Omental fat pad (tissue), 4 donors: ENCODE measurements at places on chromosomes 5 and 9. TPM values are rescaled to one million over a fixed set of nuclear protein-coding genes. Genes with fewer than 3 reads are reported as not detected.

GRCh38 chr5:180197016-180197702 is 11.9 kb downstream of the RASGEF1C start:
- DNase-seq, result no peak

DNA sequence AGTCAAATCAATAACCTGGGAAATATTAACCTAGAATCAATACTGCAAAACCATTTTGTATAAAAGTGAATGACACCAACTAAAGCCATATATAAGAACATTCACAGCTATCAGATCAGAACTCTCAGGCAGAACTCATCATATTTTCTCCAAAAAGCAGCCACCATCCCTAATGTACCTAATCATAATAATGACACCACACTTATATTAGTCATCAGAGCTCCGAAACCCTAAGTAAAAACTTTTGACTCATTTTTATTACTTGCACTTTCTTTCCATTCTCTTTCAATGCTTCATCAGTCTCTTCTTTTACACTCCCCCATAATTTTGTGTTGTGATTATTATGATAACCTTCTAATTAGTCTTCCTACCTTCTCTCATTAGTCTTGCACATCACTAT is 45.3 kb downstream of the INSL6 start:
- DNase-seq, result no peak

DNA sequence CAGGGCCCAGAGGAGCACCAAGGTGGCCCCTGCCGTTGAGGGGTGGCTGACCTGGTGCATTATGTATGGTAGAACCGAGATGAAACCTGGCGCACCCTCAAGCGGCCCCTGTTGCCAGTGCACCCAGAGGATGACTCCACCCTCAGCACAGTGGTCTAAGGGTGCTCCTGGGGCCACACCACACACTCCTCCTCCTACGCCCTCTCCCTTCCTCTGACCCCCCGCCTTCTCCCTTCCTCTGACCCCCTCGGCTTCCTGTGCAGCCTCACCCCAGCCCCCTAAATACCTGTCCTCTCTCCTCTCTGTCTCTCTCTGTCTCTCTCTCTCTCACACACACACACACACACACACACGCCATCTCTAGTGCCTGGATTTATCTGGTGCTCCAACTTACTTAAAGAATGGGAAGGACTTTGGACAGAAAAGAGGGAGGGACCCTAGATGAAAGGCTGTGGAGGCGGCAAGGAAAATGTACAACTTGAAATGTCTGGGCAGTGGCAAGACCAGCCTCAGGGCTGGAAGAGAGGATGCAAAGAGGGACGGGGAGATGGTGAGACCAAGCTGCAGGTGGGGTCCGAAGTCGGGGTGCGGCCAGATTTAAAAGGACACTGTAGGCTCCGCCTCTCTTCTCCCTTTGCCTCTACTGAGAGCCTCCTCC is 18.2 kb upstream of the SLC30A5 start:
- no peak for DNase-seq

- DNase-seq, result no peak
Observed at GRCh38 chr5:155546075-155546474, 532.5 kb downstream of the KIF4B start.

DNA sequence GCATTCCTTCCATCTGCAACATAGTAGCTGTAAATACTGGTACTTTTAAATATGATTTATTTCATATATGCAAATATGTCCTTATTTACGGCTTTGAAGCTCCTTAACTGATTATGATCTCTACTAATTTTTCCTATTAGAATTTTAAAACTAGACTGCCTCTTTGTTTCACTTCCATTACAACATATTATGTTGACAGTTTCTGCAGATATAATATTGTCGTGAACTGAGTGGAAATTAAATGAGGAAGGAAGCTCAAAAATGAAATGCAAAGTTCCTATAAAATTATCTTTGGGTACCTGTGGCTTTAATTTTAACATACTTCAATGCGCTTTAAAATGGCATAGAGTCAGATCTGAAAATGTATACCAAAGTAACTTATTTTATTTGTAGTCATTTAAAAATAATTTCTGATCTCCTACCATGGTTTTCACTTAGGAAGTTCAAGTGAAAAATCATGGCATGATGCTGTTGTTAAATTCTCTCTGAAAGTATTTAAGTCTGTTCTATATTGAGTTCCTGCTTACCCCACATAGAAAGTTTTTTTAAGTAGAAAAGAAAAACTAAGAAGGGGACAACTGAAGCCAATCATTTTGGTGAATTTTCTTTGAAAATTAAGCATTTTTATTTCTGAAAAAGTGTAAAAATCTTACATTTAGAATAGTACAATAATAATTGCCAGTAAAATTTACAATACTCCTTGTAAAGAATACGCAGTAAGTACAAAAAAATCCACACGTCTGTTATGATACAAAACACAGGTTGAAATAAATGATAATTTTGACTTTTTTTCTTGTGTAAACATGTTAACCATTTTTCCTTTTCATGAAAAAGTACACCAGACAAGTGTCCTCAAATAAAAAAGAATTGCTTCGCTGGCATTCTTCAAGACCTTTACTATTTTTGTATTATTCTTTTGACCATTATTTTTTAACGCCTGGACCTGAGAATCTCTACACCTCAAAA is 2.6 kb downstream of the FOXD1 start:
- DNase-seq, result no peak

- no peak for DNase-seq
Observed at GRCh38 chr9:37390759-37391158, 31.7 kb upstream of the GRHPR start.

DNA sequence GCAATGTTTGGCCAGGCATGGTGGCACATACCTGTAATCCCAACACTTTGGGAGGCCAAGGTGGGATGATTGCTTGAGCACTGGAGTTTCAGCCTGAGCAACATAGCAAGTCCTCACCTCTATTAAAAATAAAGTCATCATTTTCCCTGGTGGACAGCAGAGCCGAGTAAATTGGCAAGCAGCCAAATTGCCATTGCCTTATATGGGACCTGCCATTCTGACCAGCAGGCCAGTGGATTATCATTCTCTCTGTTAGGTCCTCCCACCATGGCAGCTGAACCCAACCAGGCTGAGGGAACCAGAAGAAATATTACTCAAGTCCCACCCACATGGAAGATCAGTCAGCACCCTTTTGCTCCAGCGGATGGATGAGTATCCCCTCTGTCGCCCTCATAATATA is 1829.9 kb downstream of the EFNA5 start:
- DNase-seq, result no peak

DNA sequence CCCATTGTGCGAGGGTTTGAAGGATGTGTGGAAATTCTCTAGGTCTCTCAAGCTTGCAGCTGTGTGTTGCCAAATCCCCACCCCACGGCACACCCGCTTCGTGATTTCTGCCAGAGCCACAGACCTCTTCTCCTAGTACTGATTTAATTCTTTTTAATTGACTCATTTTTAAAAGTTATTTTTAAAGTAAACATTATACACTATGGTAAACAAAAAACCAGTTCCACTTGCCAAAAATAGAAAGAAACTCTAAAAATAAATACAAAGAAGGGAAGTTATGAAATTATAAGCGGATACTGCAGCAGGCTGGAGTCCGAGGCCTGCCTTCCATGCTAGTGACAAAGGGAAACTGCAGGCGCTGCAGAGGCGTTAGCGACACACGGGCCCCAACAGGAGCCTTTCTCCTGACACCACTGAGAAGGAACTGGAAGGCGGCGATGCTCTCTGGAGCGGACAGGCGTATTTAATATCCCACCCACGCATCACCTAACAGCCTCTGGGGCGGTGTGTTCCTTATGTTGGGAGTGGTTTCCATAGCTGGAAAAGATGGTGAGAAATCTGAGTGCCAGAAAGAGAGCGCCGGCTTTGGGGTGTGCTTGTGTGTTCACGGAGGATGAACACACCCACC is 122.5 kb downstream of the COL23A1 start:
- DNase-seq, result no peak

GRCh38 chr9:130518943-130519799 is 60.2 kb upstream of the FUBP3 start:
- no peak for DNase-seq

DNA sequence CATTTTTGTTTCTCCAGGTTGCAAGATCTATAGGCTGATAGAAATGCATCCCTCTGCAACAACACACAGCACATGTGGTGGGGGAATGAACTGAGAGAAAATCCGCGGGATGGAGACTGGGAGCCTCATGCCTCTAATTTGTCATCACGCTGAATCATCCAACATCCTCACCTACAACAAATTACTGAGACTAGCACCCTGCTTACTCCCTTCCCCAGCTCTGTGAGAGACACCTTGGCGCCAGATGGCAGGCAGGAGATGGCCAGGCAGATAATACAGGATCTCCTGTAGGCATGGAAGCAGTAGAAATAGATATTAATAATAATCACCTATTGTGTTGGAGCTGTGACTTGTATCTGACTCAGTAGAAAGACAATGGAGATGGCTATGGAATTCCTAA is 276.9 kb downstream of the SEMA5A start:
- no peak for DNase-seq

DNA sequence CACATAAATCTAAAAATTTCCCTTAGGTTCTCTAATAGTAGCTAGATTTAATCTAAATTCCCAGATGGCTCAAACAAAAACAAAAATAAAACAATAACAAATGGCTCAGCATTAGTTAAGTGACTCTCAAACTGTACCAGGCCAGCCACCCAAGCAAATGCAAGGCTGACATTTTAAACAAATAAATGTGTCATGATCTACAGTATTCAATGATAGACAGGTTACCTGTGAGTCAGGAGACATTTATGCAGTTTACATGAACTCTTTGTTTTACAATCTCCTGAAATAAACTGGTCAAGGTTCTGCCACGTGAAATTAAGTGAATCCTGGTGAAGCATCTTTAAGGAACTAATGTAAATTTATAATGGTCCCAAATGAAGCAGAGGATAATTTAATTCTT is 580.2 kb upstream of the PTPRD start:
- DNase-seq, result no peak

DNA sequence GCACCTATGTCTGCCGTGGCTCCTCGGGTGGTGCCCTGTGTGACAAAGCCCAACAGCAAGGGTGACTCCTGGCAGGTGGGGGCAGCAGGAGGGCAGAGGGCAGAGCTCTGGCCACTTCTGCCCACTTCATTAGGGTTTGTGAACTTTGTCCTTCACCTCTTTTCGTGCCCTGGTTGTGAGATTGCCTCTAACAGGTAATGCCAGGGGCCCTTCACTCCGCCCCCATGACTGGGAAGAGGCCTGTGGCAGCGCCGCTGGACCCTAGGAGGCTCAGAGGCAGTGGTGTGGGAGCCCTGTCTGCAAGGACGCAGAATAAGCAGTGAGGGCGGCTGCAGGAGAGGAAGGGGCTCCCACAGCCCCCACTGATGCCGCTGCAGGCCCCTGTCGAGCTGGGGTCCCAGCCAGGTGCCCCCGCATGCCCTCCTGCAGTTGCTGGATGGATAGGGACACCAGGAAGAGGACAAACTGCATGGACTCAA is 108.7 kb upstream of the LMX1B start:
- no peak for DNase-seq

GRCh38 chr5:158875272-158875679 is 224.4 kb downstream of the EBF1 start:
- no peak for DNase-seq

GRCh38 chr5:176890455-176891330 is 8.5 kb downstream of the HK3 start:
- DNase-seq, result no peak

DNA sequence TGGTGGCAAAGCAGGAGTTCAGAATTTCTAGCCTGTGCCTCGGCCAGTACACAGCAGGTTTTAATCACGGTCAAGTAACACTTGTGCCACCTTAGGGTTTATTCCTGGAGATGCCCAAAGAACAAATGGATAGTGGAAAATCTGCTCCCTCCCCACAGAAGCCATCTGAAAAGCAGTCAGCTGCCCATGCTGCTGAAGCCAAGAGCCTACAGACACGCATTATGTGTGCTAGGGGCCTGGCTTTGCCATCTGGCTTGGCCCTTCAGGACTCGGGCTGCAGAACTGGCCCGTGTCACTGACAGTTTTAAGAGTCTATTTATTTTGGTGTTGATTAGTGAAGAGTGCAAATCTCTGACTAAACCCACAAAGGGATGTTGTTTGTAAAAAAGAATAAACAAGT is 11.1 kb downstream of the ARSB start:
- no peak for DNase-seq

- no peak for DNase-seq
Observed at GRCh38 chr5:95770830-95771708, 39.9 kb downstream of the RHOBTB3 start.

GRCh38 chr9:138073808-138074207 is 196.2 kb downstream of the CACNA1B start:
- DNase-seq, result no peak

- no peak for DNase-seq
Observed at GRCh38 chr5:73962801-73963425, 336.9 kb downstream of the ARHGEF28 start.

DNA sequence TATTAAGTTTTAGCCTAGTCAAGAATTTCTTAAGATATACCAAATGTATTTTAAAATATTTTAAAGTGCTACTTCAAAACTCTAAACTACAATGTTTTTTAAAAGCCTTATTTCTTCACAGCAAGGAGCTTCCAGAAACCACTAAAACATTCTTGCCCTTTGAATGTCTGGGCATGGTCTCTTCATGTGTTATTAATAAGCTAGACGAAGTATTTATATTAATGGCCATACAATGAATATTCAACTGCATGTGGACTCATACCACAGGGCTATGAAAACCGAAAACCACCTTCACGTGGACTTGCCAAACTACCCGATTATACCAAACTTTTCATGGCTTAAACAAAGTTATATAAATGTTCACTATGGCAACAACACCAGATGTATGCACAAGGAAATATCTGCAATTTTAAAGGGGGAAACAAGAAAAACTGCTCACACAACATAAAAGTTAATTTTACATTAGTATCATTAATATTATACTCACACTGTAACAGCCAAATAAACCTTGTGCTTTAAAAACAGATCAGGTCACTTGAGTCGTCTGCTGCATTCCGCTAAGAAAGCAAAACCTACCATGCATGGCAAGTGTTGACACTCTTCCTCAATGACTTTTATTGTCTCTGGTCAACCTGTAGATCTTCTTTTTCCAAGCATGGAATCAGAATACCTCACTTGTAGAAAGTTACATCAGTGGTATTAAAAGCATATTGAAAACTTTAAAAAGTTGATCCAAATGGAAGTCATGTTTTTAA is 246.3 kb downstream of the BNC2 start:
- DNase-seq, result no peak

ZNF300 gene
- total RNA-seq, result 3.0 TPM

SLCO6A1 gene
- not detected for total RNA-seq

SPINK4 gene
- total RNA-seq, result not detected

TAS2R1 gene
- not detected for total RNA-seq

RLN1 gene
- total RNA-seq, result not detected

TNPO1 gene
- 74.6 TPM for total RNA-seq

MCCC2 gene
- total RNA-seq, result 32.8 TPM

PLAC8L1 gene
- total RNA-seq, result not detected

ADAMTS2 gene
- 39.5 TPM for total RNA-seq

PTGDS gene
- total RNA-seq, result 76.9 TPM

EGFL7 gene
- total RNA-seq, result 274 TPM
